ENCODE measurements at places on chromosomes 5 and 9.

GRCh38 chr9:123475407-123475806 lies 119.4 kb downstream of the CRB2 start:
- no peak for DNase-seq

DNA sequence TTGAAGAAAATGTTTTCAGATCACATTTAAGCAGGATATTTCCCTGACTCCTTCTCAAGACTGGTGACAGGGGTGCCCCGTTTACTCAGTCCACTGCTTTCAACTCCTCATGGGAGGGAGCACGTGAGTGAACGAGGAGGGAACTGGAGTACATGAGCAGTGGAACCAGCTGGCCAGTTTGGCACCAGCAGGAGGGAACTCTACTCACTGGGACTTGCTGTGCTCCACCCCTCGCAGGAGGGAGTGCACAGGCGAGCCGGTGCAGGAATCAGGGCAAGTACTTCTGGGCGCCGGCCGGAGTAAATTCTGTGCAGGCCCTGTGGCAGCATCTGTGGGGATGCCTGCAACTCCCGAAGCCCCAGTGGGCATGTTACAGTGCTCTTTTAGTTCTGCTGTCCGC lies 1941.1 kb upstream of the C9orf72 start:
- no peak for DNase-seq

DNA sequence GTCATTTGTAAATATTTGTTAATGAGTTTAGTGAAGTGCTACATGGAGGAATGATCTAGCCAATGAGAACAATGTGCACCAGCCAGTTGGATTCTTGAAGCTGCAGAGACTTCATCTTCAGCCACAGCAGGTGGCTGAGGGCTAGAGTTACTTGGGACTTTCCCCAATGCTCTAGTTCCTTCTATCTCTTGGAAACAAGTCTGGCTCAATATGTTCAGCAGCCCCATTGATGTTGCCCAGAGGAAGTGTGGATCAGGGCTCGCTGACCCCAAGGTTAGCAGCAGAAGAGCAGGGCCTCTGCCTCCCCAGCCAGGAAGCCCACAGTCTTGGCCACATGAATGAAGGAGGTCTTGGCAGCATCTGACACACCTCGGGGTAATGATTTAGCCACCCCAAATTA lies 117.5 kb downstream of the SLC1A3 start:
- DNase-seq, result no peak

DNA sequence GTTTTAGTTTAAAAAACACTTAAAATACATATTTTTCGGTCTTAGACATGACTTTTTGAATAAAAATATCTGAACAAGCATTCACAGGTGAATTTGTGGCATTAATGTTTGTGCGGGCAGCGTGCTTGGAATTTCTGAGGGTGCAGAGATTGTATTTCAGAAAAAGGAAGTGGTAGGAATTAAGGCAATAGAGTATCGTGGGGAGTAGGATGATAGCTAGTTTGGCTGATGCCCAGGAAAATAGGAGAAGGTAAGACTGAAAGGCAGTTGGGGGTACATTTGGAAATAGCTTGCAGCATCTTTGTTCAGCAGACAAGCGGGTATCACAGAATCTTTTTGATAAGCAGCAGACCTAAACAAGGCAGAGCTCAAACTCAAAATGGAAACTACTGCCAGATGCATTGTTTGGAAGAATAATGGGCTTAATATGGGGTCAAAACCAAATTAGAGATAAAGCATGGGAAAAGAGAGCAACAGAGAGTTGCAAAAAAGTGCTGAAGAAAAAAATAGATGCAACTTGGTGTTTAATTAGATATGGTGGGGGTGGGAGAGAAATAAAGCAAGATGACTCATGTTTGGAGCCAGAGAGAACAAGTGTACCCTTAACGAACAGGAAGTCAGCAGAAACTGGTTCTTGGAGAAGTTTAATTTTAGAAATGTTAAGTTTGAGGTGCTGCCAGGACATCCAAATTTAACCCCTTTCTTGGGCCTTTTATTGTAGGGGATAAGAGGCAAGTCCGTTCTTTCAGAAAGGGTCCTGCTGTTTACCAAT lies 85.7 kb upstream of the ARRDC3 start:
- no peak for DNase-seq

DNA sequence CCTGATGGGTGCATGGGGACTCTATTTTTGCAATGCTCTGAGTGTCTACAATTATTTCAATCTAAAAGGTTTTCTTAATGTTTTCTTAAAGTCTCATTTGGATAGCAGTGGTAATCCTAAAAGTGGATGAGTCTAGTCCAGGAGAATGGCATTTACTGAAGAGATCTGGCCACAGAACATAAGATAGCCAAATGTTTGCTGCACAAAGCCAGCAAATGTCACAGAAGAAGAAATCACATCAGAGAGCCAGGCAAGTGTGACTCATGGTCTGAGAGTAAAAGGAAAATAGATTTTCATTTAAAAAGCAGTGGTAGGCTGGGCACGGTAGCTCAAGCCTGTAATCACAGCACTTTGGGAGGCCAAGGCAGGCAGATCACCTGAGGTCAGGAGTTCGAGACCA lies 352.7 kb upstream of the GRAMD2B start:
- DNase-seq, result no peak

DNA sequence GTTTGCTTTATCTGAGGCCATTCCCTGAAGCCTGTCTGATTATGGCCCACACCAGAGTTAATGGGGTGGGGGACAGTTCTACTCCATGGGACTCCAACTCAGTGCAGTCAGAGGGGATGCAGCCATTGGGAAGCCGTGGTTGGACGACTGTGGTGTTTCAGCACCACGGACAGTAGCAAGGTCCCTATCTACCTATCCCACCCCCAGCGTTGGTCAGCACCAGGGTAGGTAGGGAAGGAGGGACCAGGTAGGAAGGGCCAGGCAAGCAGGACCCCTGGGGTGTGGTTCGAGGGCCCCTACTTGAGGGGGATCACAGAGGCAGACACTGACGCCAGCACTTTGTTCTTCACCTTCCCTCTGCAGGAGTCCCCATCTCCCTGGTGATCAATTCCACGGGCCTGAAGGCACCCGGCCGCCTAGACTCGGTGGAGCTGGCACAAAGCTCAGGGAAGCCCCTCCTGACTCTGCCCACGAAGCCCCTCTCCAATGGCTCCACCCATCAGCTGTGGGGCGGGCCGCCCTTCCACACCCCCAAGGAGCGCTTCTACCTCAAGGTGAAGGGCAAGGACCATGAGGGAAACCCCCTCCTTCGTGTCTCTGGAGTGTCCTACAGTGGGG lies 33.2 kb downstream of the HMCN2 start:
- DNase-seq, result no peak

DNA sequence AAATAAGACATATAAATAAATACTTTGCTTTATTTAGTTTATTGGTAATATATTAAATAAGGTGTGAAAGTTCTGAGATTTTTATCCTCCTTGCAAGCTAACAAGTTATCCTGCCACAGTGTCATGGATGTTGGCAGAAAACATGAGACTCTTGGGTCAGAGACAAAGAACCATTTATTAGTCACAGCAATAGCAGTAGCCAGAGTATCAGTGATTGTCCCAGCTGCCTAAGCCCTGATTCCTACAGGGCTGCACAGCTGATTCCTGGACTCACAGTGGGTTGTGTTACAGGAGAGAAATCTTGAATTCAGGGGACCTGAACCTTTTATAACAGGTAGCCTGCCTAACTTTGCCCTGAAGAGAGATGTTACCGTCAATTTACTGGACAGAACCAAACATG lies 304.5 kb upstream of the ZNF608 start:
- no peak for DNase-seq

DNA sequence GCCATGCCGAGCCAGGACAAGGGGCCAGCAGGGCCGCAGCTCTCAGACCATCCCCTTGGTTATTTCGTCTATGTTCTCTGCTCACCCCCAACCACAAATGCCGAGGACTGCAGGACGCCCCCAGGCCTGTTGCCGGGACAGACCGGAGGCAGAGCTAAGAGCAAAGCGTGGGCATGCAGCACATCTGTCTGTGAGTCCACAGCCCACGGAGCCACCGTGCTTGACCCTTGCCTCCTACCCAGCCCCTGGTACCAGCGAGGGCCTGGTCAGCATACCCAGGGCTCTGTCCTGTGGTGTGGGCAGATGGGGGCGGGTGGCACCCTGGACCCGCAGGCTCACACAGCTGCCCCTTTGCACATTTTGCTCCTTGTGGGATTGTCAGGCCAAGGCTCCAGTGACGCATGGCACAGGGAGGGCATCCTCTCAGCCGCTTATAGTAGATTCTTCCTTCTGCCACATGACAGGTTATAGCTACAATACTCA lies 4.7 kb downstream of the BRD3 start:
- no peak for DNase-seq

DNA sequence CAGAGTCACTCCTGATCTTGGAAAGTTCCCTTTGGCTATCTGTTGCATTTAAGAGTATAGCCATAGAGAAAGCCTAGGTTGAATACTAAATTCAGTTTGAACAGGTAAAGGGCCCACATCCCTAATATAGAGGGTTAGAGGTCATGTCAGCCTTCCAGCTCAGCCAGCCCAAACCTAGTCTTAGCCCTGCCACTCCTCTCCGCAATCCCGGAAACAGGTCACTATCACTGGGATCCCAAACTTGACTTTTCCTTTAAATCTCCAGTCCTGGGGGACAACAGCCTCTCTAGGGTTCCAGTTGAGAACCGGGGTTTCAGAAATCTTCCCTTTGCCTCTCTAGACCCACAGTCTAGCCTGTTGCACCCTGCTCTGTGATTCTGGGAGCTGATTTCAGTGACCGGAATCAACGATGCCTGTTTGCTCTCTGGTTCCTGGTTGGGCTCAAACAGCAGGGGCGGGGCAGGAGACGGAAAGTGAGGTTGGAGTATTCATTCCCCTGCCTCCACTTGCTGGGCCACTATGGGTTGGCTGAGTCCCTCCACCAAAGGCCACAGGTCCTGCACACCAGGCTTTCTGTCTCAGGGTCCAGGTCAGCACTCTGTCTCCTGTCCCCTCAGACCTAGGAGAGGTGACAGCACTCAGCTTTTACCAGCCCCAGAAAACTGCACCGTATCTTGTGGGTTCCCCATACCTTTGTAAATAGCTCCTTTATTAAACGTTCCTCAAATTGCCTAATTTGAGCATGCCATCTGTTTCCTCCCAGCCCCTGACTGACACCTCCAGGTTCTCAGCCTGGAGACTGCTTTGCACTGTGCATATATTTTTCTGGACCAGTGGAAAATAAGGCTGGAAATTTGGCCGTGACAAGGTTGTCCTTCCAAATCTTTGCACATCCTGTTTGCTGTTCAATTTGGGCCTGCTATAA lies 23.8 kb upstream of the CPEB4 start:
- DNase-seq, result no peak

DNA sequence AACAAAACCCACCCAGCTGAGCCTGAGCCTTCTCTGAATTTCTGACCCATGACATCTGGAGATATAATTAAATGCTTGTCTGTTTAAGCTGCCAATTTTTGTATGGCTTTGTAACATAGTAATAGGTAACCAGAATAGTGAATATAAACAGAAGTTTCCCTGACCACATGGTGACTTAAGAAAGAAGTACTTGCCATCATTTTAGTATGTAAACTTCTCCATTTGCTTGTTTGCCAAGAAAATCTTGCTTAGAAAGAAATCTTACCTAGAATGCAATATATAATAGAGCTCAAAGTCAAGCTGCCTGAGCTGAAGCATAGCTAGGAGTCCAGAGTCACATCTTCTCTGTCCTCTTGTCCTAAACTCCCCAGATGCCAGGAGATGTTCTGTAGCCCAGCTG lies 117.0 kb downstream of the PCSK1 start:
- no peak for DNase-seq

- DNase-seq, result no peak
Observed at GRCh38 chr9:114029311-114030170, 48.6 kb downstream of the AMBP start.

GRCh38 chr9:111731928-111732327 lies 62.8 kb downstream of the SHOC1 start:
- DNase-seq, result no peak

GRCh38 chr9:129386812-129387177 lies 208.7 kb upstream of the IER5L start:
- no peak for DNase-seq

DNA sequence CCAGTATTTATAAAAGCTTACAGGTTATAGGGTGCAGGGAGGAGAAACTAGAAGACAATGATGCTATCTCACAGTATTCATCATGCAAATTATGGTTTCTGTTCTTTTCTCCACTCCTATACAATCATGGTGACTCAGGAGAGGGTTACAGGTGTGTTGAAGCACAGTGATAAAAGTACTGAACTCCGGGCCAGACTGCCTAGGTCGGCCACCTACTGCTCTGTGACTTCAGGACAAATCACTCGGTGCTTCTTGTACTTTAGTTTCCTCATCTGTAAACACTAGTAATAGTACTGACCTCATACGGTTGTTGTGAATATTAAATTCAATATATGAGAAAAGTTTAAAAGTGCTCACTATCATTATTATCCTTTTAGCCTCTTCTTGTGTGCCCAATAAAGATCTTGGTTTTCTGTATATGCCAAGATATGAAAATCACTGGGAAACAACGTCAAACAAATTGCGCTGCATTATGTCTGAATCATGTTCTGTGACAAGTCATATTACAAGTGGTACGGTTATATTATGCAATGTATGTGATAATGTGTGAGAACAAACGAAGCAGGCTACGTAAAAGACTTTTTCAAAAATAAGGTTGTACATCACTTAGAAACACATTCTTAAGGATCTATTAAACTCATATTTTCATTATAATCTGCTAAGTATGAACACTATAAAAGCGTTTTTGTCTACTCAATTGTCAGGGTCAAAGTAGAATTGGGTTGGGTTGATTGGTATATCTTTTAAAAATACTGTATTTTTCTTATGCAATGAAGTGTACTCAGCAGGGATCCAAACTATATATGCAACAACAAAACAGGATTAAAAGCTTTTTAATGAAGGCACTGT lies 153.3 kb downstream of the EFNA5 start:
- DNase-seq, result no peak

DNA sequence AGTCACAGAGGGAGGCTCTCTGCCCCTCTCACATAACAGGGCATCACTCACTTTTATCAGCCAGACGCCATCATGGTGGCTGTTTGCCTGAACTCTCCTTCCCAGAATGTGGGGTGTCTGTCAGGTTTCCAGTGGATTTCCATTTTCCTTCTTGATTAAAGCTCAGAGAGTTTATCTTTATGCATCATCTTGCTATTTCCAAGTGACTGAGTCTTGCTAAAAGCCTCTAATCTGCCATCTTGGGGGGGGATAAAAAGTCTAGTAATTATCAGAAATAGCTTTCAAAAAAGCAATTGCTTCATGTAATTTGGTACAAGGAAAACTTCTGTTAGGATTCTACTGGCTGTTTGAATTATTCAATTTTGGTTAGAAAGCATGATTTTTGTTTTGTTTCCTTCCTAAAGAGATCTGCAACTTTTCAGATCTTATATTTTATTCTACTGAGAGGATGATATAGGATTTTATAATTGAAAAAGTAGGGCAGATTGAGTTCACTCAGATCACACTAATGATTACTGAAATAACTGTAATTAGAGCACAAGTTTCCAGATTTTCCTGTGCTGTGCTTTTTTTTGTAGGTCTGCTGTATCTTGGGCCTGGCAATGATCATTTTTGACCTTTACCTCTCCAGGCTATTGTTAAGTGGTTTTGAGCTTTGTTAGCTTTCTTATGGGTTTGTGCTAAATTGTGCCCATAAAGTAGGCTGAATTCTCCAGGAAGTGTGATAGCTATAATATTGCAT lies 661.5 kb downstream of the TLE4 start:
- DNase-seq, result no peak
